CD4-positive, CD25-positive, alpha-beta regulatory T cell (primary cell): ENCODE measurements at places on chromosomes 12 and 14. TPM values are rescaled to one million over a fixed set of nuclear protein-coding genes. Genes with fewer than 3 reads are reported as not detected.

DNA sequence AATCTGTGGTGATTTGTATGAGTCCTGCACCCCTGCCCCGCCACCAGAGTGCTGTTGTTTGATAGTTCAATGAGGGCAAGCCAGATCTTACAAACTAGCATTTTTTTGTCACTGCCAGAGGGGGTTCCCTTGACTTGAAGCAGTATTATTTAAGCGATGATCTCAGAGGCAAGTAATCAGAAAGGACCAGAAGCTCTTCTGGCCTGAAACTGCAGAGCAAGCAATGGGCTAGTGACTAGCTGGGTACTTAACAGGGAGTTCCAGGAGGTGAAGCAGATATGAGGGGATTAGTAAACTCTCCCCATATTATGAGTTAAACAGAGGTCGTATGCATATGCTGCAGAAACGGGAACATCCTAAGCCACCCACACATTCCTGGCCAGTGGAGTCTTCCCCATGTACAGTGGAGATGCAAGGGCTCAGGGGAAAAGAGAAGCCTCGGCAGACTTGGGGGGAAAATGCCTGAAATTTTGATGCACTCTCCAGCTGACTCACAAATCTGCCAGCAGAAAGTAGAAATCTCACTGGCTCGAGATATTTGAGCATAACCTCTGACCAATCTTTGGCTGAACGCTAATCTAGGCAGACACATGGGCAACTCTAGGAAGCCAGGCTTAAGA lies 8.3 kb upstream of the CRACR2A start:
- no peaks in the 10 kb centered on the region for H3K36me3 ChIP-seq
- no peaks in the 10 kb centered on the region for H3K27me3 ChIP-seq
- H3K4me3 ChIP-seq: no peak overlapping the region
- no peaks in the 10 kb centered on the region for H3K4me1 ChIP-seq
- no peak overlapping the region for H3K27ac ChIP-seq

DNA sequence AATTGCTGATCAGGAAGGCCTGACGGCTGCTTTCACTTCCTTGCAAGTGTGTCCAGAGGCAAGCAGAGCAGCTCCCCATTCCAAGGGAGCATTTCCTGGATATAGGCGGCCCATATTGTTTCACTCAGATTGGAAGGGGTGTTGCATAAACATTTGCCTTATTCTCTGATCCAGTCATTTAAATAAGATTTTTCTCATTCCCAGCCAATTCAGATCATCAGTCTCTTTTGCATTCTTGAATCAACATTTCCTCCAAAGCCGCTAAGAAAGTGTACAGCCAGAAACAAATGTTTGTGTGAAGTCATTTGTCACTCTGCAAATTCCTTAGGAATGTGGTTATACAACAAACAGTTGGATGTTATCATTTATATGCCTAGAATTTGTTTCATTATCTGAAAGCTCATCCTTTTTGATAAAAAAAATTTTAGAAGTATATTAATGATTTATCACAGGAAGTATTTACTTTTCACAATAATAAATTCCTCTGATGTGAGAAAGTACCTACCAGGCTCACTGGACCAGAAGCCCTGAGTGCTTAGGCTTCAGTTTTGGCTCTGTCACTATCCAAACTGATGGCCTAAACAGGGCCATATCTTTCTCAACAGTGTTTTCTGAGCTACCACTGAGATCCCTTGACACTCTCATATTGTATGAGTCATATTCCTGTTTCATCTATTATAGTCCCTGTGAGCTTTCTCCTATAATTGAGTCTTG lies 379.6 kb downstream of the CCDC91 start:
- no peak overlapping the region for H3K4me3 ChIP-seq
- H3K4me1 ChIP-seq: no peaks in the 10 kb centered on the region
- H3K27ac ChIP-seq: no peak overlapping the region
- DNase-seq: no peak
- H3K36me3 ChIP-seq: no peaks in the 10 kb centered on the region

- H3K4me3 ChIP-seq: peak overlapping the region; percentile 58
- peak; percentile 57 for DNase-seq
- H3K27ac ChIP-seq: peak overlapping the region; percentile 77
- no peaks in the 10 kb centered on the region for H3K27me3 ChIP-seq
- no peaks in the 10 kb centered on the region for H3K36me3 ChIP-seq
Measured at GRCh38 chr14:65850429-65851135, 438.1 kb downstream of the FUT8 start.

DNA sequence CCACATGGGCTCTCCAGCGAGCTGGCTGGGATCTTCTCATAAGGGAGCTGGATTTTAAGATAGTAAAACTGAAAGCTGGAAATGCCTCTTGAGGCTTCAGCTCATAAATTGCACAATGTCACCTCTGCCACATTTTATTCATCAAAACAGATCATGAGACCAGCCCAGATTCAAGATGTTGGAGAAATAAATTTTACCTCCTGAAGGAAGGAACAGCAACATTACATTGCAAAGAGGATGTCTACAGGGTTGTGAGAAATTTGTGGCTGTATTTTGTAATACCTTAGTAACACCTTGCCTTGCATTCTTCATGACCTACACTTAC lies 43.1 kb upstream of the KRR1 start:
- no peak overlapping the region for H3K27ac ChIP-seq
- no peaks in the 10 kb centered on the region for H3K4me1 ChIP-seq
- DNase-seq: no peak
- H3K4me3 ChIP-seq: no peak overlapping the region
- peaks cover 15% of the 10 kb centered on the region for H3K27me3 ChIP-seq

- no peak within 1 kb of the TSS for H3K4me3 ChIP-seq
- no peaks in the 10 kb centered on the region for H3K4me1 ChIP-seq
- no peak for DNase-seq
- H3K27me3 ChIP-seq: no peaks in the 10 kb centered on the region
- peaks cover 39% of the 10 kb centered on the region for H3K36me3 ChIP-seq
- no peak within 1 kb of the TSS for H3K27ac ChIP-seq
Measured at GRCh38 chr14:20998674-20999366, at the start of gene SLC39A2. SLC39A2 (plus strand) TSS chr14:20999293; CDS start chr14:20999447, 154 bp downstream.

DNA sequence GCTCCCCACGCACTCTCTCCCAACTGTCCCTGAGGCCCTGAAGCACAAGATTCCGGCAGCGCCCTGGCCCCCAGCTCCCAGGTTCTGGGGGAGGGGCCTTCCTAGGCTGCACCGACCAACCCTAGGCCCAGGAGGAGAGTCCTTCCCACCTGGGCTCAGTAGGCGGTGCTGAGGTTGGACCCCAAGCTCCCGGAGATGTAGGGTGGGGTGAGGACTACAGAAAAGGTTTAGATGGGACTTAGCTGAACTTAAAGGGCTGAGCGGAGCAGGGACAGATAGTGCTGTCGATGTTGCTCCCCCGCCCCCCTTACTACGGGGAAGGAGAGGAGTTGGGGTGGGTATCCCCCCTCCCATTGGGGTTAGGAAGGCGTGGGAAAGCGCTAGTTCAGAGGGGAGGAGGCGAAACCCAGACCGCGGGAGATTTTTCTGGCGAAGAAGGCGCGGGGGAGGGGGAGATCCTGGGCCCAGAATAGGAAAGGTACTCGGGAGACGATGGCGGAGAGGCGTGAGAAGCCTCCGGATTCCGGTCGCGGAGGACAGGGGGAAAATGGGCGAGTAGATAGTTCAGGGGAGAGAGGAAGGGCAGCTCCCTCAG lies 4.2 kb upstream of the BAZ2A start:
- H3K4me1 ChIP-seq: peaks cover 64% of the 10 kb centered on the region
- H3K27me3 ChIP-seq: no peaks in the 10 kb centered on the region
- peak overlapping the region; percentile 71 for H3K4me3 ChIP-seq
- H3K36me3 ChIP-seq: peaks cover 19% of the 10 kb centered on the region
- peak; percentile 30 for DNase-seq

GRCh38 chr12:111314953-111315539 lies 53.8 kb downstream of the PHETA1 start:
- DNase-seq: no peak
- peaks cover 3% of the 10 kb centered on the region for H3K4me1 ChIP-seq
- H3K27me3 ChIP-seq: no peaks in the 10 kb centered on the region
- H3K36me3 ChIP-seq: no peaks in the 10 kb centered on the region

- H3K27ac ChIP-seq: no peak overlapping the region
- H3K4me1 ChIP-seq: peaks cover under 1% of the 10 kb centered on the region
- H3K4me3 ChIP-seq: no peak overlapping the region
- DNase-seq: no peak
Measured at GRCh38 chr14:105286759-105287144, 14.0 kb downstream of the BRF1 start.

- no peaks in the 10 kb centered on the region for H3K27me3 ChIP-seq
- H3K4me3 ChIP-seq: no peak overlapping the region
- no peaks in the 10 kb centered on the region for H3K4me1 ChIP-seq
- no peaks in the 10 kb centered on the region for H3K36me3 ChIP-seq
- DNase-seq: peak; percentile 60
Measured at GRCh38 chr12:103632554-103633216, 45.6 kb downstream of the STAB2 start.

GRCh38 chr12:22284871-22285270 lies 49.6 kb downstream of the ST8SIA1 start:
- no peak overlapping the region for H3K27ac ChIP-seq
- peaks cover 15% of the 10 kb centered on the region for H3K4me1 ChIP-seq
- no peak overlapping the region for H3K4me3 ChIP-seq
- peaks cover 20% of the 10 kb centered on the region for H3K36me3 ChIP-seq
- no peaks in the 10 kb centered on the region for H3K27me3 ChIP-seq

DNA sequence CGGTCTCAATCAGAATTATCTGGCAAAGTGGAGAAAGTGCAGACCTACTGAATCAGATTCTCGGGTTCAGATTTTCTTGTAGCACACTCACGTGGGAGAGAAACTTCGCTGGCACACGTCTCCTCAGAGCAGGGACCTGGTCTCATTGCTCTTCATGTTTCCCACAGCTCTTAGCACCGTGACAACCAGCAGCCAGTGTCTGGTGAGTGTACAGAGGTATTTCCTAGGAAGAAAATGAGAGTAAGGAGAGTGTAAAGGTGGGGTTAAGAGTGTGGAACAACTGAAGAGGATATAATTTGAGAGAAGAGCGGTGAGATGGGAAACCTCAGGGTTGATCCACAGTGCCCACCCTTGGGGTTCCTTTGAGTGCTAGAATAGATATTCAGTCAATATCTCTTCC lies 89.2 kb downstream of the ARF6 start:
- no peaks in the 10 kb centered on the region for H3K27me3 ChIP-seq
- peak overlapping the region; percentile 49 for H3K4me3 ChIP-seq
- no peaks in the 10 kb centered on the region for H3K36me3 ChIP-seq
- H3K27ac ChIP-seq: peak overlapping the region; percentile 71
- H3K4me1 ChIP-seq: peaks cover 55% of the 10 kb centered on the region

The LRP1 gene
- 3.9 TPM for total RNA-seq

The OVCH1 gene
- not detected for total RNA-seq

DNA sequence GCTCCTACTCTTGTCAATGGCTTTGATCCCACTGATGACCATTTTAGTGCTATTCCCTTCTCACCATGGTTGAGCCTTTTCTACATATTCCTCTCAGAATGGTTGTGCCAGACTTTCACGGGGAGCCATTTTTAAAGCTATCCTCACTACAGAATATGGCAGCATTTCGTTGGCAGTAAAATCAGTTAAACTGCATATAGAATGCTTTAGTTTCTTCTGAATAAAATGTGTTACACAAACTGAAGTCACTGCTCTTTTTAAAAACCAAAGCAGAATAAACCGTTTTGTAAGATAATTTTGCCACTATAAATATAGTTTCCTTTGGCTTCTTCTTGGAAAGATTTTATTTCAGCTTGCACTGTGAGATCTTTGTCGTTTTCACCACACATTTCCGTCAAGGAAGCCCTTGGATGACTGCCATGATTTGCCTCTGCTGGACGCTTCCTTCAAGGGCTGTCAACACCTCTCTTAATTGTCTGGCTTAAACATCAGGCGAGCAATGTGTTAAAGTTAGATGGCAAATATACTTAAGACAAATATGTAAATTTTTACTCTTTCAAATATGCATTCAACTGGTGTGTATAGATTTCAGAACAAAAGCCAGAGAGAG lies 624.2 kb downstream of the DIO2 start:
- no peak overlapping the region for H3K27ac ChIP-seq
- H3K27me3 ChIP-seq: no peaks in the 10 kb centered on the region
- DNase-seq: no peak
- H3K4me1 ChIP-seq: no peaks in the 10 kb centered on the region

The FGF6 gene
- total RNA-seq: not detected

DNA sequence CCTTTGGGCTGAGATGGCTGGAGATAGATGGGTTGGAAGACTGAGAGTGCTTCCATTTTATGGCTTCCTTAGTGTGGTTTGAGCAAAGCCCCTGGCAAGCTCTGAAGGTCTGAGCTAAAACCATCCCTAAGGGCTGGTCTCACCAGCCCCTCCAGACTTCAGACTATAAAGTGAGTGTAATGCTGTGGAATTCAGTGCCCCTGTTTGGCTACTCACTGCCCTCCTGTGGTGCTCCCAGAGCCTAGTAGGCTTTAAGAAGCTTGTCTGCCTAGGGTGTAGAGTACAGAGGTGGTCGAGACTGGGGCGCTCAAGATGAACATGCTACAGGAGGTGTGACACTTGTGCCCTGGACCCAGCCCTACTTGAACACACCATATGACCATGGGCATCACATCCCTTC lies 246.7 kb upstream of the FKBP4 start:
- no peak overlapping the region for H3K4me3 ChIP-seq
- DNase-seq: no peak
- H3K36me3 ChIP-seq: no peaks in the 10 kb centered on the region
- no peaks in the 10 kb centered on the region for H3K4me1 ChIP-seq
- H3K27ac ChIP-seq: no peak overlapping the region

DNA sequence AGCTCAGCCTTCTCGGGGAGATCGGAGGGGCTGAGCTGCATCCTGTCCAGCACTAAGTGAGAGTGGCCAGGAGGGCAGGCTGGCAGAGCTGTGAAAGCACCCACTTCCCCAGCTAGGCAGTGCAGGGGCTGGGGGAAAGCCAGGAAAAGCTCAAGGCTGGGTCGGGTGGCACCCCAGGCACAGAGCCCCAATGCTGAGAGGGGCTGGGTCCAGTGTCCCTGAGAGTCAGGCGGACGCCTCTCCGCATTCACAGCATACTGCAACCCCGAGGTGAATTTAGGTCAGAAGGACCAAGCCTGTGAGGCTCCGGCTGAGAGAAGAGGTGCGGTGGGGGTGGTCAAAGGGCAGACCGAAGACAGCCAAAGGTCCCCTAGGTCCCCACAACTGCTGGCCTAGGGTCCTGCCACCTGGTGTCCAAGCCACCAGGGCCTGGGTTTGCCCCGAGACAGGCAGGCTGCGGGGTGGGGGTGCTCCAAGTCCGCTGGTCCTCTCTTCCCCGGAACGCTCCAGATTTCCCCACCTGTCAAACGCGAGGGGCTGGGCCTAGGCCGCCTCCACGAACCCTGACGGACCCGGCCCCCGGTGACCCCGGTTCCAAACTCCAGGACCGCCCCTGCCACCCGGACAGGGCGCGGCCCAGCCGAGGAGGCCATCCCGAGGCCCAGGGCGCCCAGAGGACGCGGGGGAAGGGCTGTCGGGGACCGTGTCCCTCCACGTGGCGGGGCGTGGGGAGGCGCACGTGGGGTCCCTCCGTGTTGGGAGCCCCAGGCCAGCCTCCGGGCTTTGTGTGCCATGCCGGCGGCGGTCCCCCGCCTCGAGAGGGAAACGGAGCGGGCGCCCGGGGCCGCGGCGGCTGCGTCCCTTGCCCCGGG lies 527 bp downstream of the CAMKK2 start:
- H3K4me1 ChIP-seq: peaks cover 32% of the 10 kb centered on the region
- no peaks in the 10 kb centered on the region for H3K36me3 ChIP-seq
- H3K27me3 ChIP-seq: no peaks in the 10 kb centered on the region
- peak overlapping the region; percentile 14 for H3K27ac ChIP-seq

The PDE6H gene
- total RNA-seq: not detected

- peak overlapping the region; percentile 93 for H3K27ac ChIP-seq
- peaks cover 3% of the 10 kb centered on the region for H3K36me3 ChIP-seq
- no peaks in the 10 kb centered on the region for H3K27me3 ChIP-seq
Measured at GRCh38 chr12:14367040-14367661, 1.7 kb downstream of the ATF7IP start.
